NCI-H2107 (cell line): ENCODE measurements at places on chromosomes 11 and 22.

DNA sequence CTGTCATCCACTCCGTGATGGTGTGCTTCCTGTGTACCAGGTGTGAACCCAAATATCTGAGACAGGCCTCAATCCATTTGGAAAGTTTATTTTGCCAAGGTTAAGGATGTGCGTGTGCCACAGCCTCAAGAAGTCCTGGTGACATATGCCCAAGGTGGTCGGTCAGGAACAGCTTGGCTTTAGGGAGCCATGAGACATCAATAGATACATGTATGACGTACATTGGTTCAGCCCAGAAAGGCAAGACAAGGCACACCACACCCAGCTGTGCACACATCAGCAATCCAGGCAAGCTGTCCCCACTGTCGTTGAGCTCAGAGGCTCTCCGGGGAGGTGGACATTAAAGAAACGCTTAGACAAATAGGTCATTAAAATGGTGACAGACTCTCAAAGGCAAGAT is 56.8 kb upstream of the SHANK2 start:
- DNase-seq: no peak

DNA sequence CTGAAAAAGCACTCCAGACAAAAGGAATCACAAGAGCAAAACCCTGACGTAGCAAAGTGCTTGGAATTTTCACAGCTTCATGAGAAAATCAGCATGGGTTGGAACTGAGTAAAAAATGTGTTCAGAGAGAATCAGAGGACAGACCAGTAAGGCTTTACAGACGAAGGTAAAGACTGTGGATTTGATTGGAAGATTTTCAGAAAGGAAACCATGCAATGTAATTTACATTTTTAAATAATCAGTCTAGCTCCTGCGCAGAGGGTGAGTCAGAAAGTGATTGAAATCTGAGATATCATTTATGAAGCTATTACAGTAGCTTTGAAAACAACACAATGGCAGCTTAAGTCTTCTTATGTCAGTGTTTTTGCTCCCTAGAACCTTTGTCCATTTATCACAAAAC is 1122.3 kb downstream of the LRRC4C start:
- DNase-seq: no peak

- DNase-seq: peak; percentile 26
These were observed 33.3 kb upstream of the NNMT start for GRCh38 chr11:114262681-114263512.

DNA sequence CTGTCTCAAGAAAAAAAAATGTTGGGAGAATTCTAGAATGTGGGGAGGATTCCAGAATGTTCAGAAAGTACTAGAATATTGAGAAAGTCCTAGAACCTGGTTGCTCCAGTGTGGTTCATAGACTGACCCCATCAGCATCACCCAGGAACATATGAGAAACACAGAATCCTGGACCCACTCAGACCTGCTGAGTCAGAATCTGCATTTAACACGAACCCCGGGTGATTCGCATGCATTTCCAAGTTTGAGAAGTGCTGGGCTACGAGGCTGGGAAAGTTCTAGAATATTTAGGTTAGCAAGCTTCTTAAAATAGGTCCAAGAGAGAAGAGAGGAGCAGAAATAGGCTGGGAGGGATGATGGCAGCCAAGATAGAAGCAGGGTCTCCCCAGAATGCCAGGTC is 6.4 kb downstream of the C1QTNF6 start:
- DNase-seq: no peak

- DNase-seq: no peak
These were observed 143.0 kb upstream of the SORL1-AS1 start for GRCh38 chr11:121595717-121596161.

DNA sequence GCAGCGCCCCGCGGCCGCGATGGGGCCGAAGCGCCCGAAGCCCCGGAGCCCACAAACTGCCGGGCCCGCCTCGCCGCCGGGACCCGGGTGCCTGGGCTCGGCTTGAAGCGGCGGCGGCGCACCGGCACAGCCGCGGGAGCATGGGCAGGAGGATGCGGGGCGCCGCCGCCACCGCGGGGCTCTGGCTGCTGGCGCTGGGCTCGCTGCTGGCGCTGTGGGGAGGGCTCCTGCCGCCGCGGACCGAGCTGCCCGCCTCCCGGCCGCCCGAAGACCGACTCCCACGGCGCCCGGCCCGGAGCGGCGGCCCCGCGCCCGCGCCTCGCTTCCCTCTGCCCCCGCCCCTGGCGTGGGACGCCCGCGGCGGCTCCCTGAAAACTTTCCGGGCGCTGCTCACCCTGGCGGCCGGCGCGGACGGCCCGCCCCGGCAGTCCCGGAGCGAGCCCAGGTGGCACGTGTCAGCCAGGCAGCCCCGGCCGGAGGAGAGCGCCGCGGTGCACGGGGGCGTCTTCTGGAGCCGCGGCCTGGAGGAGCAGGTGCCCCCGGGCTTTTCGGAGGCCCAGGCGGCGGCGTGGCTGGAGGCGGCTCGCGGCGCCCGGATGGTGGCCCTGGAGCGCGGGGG is 346 bp downstream of the FJX1 start:
- DNase-seq: no peak

DNA sequence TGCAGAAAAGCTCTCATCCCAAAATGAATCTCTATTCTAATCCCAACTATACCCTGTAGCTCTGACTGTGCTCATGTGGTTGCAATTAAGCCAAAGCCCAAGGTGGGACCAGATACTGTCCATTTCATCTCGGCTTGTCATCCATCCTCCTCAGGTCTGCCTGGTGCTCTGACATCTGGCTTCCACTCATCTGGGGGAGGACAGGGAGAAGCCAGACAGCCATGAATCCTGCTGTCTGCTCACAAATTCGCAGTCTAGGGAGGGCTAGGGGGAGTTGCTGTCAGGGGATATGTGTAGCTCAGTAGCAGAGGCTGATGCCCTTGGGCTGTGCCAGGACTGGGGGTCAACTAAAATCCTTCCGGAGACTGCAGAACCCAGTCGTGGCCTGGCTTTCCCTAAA is 167.1 kb downstream of the ETS1 start:
- DNase-seq: no peak

DNA sequence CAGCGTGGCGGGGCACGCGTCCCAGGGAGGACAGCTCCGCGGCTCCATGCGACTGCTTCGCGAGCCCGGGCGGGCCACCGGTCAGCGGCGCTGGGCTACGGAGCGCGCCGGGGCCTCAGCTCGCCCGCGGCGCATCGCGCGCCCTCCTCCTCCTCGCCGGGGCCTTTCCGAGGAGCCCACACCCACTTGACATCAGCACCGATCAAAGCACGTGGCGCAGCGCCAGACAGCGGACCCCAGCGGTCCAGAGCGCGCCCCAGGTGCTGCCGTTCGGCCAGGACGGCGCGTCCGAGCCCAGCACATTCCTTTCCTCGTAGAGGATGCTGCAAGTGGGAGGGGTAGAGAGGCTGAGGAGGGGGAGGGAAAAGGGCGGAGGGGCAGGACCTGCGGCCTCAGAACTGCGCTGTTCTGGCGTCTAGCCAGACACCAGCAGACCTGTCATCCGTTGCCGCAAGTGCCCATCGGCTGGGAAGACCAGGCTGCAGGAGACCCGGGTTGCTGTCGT is 88.6 kb downstream of the PLEKHA7 start:
- no peak for DNase-seq

- DNase-seq: no peak
These were observed 79.6 kb upstream of the NECTIN1 start for GRCh38 chr11:119808407-119809185.

DNA sequence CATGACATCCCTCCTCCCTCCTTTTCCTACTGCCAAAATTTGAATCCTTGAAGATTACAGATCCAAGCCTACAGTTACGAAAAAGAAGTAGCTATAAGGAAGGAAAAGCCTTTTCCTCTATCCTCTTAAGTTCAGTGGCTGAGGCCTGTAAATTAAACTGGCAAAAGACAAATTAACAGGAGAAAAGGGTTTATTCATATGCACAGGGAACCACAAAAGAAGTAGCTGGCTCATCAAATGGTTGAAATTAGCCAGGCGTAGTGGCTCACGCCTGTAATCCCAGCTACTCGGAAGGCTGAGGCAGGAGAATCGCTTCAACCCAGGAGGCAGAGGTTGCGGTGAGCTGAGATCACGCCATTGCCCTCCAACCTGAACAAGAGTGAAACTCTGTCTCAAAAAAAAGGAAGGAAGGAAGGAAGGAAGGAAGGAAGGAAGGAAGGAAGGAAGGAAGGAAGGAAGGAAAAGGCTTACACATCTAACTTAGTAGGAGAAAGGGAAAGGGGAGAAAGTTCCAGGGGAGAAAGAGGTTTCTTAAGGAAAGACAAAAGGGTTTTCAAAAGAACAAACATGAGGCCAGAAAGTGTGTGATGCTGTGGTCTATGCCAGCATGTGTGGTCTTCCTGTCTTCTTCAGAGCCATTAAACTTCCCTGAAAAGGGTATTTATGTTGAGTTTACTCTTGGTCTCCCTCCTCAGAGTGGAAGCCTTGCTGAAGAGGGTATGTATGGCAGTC is 5.1 kb upstream of the SMPD1 start:
- no peak for DNase-seq

GRCh38 chr11:124069429-124070401 is 28.6 kb upstream of the OR10G7 start:
- DNase-seq: no peak

DNA sequence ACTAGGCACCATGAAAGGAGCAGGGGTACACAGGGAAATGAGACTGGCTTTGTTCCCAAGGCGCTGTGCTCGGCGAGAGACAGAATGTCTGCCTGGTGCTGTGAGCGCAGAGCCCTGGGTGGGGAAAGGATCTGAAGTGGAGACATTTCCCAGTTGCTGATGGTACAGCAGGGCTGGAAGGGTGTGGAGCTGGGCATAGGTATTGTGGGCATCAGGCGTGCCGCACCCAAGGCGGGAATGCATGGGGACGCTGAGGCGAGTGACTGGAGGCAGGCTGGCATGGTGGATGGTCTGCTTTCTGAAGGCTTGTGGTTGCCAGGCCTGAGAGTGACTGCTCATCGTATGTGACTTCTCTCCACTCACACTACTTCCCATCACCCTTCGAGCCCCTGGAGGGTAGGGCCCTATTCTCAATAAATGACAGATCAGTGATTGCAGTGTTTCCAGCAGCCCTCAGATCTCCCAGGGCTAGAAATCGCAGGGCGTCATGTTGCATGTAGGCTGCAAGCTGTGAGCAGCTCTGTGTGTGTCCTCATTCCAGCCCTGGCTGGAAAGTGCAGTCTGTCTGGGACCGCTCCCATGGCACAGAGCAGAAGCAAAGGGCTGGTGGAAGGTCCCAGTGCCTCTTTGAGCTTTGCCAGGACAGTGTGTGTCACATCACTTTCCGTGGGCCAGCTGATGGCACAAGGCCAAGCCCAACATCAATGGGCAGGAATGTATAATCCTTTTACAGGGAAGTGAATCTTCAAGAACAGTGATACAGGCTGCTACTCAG is 67.7 kb downstream of the TBC1D22A start:
- DNase-seq: no peak
